ENCODE measurements at places on chromosomes 4 and X. TPM values are rescaled to one million over a fixed set of nuclear protein-coding genes. Genes with fewer than 3 reads are reported as not detected.

Gene PPEF2
- not detected for total RNA-seq

Gene EGF
- 0.63 TPM for total RNA-seq

Gene UFSP2
- 19.9 TPM for total RNA-seq

Gene GLRA3
- not detected for total RNA-seq
